RPMI8226 (cell line): ENCODE measurements at places on chromosomes 4 and X.

DNA sequence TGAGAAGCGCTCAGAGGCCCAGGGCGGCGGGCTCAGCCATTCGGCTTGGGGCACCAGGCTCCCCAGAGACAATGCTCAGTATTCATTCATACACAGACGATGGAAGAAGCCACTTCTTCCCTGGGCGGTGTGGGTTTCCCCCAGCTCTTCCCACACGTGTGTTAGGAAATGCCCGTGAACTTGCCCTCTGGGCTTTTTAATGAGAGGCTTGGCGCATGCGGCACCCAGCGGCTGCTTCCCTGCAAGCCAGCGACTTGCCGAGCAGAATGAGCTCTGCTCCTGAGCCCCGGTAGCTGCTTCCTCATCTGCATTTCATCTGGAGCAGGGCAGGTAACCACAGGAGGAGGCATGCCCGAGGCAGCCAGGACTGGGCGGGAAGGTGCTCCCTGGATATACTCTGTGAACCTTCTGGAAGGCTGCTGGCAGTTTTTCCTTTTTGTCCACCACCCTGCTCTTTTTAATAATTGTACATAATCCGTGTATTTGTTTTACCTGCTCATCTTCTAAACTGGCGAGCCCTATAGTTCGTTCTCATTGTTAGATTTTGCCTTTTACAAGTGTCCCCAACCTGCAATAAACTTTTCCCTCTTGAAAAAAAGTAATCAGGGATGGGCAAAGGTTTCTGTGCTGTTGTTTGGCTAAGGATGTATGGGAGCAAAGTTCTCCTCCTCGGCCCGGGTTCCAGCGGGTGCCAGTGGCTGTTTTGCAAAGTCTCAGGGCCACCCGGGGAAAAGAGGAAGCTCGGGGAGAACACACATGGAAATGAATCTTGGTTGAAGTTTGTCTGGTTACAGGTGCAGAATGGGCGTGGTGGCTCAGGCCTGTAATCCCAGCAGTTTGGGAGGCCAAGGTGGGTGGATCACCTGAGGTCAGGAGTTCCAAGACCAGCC is 178.8 kb downstream of the DCLK2 start:
- no peak for DNase-seq

- no peak for DNase-seq
These were observed 505.0 kb upstream of the PITX2 start for GRCh38 chr4:111127841-111128240.

DNA sequence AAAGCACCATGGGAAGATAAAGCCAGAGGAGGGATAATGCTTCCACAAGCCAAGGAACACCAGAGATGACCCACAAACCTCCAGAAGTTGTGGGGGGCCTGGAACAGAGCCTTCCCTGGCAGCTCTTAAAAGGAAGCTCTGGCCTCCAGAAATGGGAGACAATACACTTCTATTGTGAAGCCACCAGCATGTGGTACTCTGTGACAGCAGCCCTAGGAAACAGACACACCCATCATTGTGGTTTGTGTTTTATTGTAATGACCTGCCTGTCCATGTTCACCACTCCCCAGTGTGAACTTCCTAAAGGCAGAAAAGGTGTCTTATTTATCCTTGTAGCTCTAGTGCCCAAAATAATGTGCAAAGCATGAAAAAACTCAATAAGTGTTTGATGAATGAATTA is 264.1 kb upstream of the GATB start:
- no peak for DNase-seq

GRCh38 chr4:152103181-152103901 is 342.5 kb upstream of the GATB start:
- DNase-seq: no peak

DNA sequence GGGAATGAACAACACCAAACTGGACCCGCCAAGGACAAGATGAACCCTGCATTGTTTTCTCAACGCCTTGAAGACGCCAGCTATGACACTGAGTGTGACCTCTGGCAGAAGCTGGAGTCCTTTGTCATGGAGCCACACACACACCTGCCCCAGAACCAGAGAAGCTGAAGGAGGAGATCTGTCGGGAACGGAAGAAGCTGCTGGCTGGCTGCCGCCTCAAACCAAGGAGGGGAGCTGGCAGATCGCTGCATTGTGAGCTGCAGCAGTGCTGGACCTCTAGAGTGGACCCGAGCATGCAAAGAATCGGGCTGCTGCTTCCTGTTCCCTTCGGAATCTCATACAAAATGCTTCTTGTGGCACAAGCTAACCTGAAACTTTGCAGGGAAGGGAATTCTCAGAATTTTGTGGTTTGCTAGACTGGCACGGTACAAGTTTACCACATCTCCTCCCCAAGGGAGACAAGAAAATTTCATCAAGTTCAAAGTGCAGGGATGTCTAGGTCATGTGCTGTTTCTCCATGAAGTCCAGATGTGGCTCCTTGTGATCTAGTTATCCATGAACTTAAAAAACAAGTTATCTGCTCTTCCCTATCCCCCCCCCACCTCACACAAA is 23.4 kb upstream of the GLRB start:
- peak; percentile 5 for DNase-seq

- no peak for DNase-seq
These were observed 7.6 kb downstream of the PLXNB3 start for GRCh38 chrX:153771415-153772315.

GRCh38 chr4:156547439-156547838 is 424.2 kb downstream of the PDGFC start:
- no peak for DNase-seq

DNA sequence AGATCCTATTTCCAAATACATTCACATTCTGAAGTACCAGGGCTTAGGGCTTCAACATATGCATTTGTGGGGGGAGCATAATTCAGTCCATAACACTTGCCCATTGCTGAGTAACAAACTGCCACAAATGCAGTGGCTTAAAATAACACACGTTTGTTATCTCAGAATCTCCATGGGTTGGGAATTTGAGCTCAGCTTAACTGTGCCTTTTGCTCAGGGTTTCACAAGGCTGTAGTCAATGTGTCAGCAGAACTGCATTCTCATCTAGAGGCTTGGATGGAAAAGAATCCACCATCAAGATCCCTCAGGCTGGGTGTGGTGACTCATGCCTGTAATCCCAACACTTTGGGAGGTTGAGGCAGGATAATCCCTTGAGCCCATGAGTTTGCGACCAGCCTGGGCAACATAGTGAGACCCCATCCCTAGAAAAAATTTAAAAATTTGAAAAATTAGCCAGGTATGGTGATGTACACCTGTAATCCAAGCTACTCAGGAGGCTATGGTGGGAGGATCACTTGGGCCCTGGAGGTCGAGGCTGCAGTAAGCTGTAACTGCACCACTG is 25.8 kb upstream of the TBL1X start:
- no peak for DNase-seq

DNA sequence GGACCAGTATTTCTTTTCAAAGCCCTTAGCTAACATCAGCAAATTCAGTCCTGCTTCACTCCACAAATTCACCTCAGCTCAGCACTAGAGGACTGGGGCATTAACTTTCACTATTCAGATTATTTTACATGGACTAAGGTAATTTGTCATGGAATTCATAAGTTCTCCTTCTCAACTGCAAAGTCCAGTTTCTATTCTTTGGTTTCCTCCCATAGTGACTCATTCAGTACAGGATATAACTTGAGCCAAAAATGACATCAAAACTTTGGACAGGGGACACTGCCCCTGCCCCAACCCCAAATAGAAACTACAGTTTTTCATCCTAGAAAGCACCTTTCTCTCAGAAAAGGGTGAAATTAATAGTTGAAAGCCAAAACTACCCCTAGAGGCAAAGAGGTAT is 52.7 kb downstream of the COX7B2 start:
- DNase-seq: no peak

- DNase-seq: no peak
These were observed 162.5 kb upstream of the AFF2 start for GRCh38 chrX:148337873-148338272.

DNA sequence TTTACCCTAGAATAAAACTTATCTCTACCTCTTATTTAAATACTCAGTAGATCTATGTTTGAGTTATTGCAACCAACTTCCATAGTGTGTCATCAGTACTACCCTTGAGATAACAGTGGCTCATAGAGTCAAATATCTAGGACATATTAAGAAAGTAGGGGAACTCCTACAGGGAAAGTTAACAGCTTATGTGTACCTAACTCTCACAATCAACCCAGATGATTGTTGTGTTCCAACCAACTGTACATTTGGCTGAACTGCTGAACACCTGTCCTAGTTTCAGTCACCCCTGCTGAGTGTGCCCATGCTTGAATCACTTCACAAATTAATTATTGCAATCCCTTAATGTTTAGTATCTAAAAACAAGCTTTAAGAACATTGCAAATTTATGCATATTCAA is 244.2 kb upstream of the GRID2 start:
- no peak for DNase-seq

DNA sequence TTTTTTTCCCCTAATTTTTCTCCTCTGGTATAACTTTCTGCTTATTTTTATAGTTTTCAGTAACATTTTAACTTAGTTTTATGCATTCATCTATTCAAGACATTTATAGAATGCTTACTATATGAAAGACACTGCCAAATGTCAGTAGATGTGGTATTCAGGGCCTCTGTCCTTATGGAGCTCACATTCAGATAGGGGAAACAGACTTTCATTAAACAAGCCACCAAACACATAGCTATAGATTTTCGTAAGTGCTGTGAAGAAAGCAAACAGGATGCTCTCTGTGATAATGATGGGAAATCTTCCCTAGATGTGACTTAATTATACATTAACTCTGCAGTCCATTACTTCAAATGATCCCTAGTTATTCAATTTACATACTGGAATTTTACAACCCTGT is 362.0 kb upstream of the FTHL17 start:
- no peak for DNase-seq

- no peak for DNase-seq
These were observed 27.5 kb upstream of the ASMTL start for GRCh38 chrX:1480082-1480785.

- no peak for DNase-seq
These were observed 21.0 kb downstream of the TNIP3 start for GRCh38 chr4:121143131-121143530.

GRCh38 chrX:132501606-132502005 is 12.8 kb upstream of the MBNL3 start:
- no peak for DNase-seq

DNA sequence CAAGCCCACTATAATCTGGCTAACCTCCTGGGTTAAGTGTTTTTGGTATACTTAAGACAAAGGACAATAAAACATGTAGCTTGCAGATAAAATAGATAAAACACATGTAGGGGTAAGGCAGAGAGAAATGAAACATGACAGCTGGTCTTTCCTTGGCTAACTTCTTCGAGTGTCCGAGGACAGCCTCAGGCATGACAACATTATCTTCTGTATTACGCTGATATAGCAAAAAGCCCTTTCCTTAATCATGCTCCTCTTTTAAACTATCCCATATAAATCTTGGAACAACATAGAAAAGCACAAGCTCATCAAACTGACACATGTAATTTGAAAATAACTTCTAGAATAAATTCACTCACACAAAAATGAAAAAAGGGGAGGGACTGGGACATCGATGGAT is 91.1 kb downstream of the SEL1L3 start:
- DNase-seq: no peak

GRCh38 chrX:112901869-112902725 is 61.5 kb upstream of the AMOT start:
- DNase-seq: no peak

DNA sequence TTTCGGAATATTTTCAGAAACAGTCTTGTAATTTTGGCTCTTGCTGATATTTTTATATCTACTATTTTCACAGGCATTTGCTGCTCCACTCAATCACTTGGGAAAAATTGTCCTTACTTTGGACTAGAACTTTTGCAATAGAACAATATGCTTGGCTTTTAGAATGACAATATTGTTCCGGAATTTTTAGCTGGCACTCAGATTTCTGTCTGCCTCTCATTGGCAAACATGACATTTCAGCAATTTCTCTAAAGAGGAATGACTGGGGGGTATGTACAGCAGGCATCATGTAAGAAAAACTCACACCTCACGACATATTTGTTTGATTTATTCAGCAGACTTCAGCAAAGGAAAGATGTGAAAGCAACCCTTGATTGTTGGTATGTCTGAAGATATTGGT is 243.6 kb upstream of the GPRIN3 start:
- DNase-seq: no peak

DNA sequence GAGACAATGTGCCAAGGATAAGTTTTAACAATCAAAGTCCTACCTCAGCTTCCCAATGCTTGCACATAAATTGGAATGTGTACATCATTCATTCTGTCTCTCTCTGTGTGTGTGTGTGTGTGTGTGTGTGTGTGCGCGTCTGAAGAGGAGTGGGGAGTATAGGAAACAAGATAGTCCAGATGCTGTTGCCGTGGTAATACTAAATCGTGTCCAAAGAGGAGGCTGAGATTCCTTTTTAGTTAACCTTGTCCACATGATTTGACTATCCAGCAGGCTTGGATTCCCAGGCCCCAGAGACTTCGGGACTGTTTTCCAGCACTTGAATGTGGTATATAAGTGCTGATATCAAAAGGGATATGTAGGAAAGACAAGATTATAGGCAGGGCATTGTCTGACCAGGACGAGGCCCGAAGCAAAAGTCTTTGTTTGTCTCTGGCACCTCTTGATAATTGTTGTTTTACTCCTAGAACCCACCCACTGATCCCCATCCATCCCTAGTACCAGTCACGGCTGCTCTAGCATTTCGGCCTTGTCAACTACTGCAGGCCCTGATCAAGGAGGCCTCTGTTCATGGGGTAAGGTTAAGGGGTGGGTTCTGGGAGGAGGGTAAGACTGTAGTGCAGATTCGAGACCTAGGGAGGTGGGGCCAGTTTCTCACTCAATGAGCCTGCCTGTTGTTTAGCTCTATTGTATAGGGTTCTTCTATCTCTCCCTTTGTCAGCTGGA is 3.9 kb downstream of the PLP1 start:
- DNase-seq: no peak

DNA sequence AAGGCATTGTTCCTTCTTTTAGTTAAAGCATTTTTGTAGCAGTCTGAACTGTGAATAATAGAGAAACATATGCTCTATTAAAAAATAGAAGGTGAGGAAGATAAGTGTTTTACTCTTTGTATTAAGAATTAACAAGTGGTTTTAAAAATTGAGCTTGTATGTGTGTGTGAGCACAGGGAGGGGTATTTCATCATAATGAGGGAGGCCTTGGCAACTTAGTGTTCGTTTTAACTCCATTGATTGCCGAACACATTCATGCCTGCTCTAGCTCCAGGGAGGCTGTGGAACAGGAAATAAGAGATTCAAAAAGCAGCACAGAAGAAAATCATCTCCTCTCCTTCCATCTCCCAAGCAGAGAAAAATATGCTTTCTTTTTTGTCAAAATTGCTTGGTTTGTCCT is 14.8 kb downstream of the SHROOM3 start:
- no peak for DNase-seq

DNA sequence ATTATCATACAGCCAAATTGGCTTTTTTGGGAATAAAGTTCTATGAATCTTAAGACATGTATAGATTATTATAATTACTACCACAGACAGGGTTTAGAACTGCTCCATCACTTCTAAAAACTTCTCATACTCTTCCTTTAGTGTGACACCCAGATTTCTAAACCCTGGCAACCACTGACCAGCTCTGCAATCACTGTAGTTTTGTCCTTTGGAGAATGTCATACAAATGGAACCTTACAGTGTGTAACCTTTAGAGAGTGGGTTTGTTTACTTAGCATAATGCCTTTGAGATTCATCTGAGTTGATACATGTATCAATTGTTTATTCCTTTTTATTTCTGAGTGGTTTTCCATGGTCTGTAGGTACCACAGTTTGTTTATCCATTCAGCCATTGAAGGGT is 95.0 kb downstream of the TMEM164 start:
- no peak for DNase-seq

- no peak for DNase-seq
These were observed 12.2 kb downstream of the SH3BP2 start for GRCh38 chr4:2804973-2805501.

- no peak for DNase-seq
These were observed 34.3 kb upstream of the GRPR start for GRCh38 chrX:16089086-16089485.
